Renal cortical epithelial cell (primary cell): ENCODE measurements at places on chromosomes 6 and 20. TPM values are rescaled to one million over a fixed set of nuclear protein-coding genes. Genes with fewer than 3 reads are reported as not detected.

ZNF335 gene
- 11.1 and 16.1 TPM in 2 replicates for total RNA-seq

LZTS3 gene
- total RNA-seq, result 21.7 and 23.5 TPM in 2 replicates

MLIP gene
- 0.15 TPM in 1 of 2 replicates, not detected in the other for total RNA-seq

GRCh38 chr20:9306521-9306920, 207.9 kb upstream of the LAMP5 start:
- peak; percentile 56 for DNase-seq

SLC52A3 gene
- total RNA-seq, result 1.6 and 1.9 TPM in 2 replicates

DNA sequence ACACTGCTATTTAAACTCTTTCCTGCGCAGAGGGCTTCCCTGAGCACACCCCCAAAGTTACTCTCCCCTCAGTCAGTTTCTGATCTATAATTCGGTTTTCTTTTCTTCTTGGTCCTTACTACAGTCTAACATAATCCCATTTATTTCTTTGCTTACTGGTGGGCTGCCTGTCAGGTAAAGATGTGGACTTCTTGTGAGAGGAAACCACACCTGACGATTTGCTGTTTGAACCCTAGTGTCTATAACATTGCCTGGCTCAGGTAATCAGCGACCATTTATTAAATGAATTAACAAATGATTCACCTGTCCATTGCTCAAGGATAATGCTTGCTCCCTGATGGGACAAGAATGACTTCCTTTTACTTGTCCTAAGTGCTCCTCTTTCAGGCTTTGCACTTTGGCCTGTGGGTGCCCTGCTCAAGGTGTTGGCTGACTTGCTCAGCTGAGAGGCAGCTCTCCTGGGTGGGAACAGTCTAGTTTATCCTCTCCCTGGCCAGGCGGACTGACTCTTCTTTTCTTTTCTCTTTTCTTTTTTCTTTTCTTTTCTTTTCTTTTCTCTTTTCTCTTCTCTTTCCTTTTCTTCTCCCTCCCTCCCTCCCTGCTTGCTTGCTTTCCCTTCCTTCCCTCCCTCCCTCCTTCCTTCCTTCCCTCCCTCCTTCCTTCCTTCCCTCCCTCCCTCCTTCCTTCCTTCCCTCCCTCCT, 233.1 kb downstream of the BCAS1 start:
- no peak for DNase-seq

DNA sequence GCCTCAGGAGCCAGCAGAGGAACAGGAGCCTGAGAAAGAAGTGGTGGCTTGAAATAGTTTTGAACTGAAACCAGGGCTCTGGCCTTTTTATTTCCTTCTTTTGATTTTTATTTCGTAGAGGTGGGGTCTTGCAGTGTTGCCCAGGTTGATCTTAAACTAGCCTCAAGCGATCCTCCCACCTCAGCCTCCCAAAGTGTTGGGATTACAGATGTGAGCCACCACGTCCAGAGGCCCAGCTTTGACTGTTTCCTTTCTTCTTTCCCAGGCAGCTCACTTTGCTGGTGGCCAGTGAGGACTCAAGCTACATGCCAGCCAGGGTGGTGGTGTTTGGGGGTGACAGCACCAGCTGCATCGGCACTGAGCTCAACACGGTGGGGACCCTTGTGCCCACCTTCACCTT, 20.5 kb downstream of the CUL9 start:
- no peak for DNase-seq

FRK gene
- total RNA-seq, result 21.7 and 44.4 TPM in 2 replicates

DNA sequence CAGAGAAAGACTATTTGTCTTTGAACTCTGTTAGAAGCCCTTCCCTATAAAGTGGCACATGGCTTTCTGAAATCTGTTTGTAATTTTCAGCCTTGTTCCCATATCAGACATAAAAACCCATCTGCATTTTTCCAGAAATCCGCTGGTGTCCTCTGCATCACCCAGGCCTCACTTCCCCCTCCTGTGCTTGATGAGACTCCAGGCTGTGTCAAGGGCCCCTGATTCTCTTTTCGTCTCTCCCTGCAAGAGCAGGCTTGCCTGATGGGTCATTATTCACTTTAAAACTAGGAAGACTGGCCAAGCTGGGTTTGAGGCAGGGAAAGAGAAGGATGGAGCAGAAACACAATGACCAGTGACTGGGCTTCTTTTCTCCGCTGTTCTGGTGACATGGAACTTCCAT, 10.6 kb upstream of the PROKR2 start:
- DNase-seq, result no peak

DNA sequence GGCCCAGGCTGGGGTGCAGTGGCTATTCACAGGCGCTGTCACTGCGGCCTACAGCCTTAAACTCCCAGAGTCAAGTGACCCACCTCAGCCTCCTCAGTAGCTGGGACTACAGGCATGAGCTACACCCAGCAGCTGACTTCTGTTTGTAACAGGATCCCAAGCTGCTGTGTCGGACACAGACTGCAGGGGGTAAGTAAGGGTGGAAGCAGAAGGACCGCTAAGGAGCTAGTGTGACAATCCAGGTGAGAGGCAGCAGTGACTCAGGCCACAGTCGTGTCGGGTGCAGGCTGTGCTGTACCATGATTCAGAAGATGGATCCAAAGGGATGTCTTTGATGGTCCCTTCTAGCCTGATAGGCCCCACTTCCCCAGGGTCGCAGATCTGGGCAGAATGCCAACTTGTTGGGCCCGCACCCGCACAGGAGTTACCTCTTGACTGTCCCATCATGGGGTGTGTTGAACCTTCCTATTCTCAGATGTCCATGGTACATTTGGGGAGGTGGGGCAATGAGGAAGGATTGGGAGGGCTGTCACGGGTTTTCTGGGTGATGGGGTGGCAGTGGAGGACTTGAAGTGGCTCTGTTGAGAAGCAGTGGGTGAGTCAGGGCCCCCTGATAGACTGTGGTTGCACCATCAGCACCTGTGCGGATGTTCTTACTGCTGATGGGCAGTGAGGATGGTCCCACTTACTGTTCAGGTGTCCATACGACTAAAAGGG, 25.3 kb downstream of the AAR2 start:
- no peak for DNase-seq

GRCh38 chr20:23607497-23608245, 2.0 kb upstream of the CST9 start:
- no peak for DNase-seq

- DNase-seq, result no peak
Measured at GRCh38 chr20:43728686-43729255, 2.0 kb upstream of the GTSF1L start.

DNA sequence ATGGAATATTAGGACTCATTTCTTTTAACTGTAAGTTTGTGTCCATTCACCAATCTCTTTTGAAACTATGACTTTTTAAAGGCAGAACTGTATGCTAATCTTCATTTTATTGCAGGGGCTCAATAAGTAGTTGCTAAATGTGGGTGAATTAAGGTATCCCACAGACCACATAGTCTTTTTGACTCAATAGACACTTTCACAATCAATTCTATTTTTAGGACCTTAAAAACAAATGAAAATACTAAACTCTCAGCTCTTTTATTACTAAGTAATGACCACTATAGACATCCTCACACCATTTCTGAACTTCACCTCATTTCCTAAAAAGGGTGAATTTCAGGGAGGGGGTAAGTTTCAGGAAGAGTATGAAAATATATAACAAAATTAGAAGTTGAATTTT, 106.8 kb upstream of the BEND6 start:
- no peak for DNase-seq

- DNase-seq, result no peak
Measured at GRCh38 chr20:38805502-38805957, at the start of gene PPP1R16B. Gene PPP1R16B (plus strand): TSS chr20:38805697. CDS start chr20:38835926, 30,229 bp downstream.

DNA sequence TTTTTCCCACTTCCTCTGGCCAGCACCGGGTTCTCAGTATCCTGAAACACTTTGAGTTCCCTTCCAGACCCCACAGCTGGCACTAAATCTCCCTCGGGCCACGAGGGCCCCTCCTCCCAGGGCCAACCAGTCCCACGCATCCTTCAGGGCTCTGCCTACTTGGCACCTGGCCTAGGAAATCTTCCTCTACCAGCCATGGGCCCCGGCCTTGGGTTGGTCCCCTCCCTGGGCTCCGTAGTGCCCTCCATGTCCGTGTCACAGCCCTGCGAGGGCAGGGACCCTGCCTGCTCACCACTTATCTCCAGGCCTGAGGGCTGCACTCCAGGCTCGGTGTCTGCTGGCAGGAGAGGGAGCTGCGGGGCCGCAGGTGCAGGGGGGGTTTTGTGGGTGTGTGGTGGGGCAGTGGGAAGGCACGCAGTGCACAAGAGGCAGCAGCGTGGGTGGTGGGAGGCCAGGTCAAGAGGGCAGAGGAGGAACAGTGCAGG, 48.8 kb upstream of the CDH22 start:
- no peak for DNase-seq

NKAIN2 gene
- not detected in 2 replicates for total RNA-seq

- peak; percentile 90 for DNase-seq
Measured at GRCh38 chr6:63537201-63537958, 34.9 kb upstream of the LOC128125822 start.

GRCh38 chr6:56695702-56696101, 53.0 kb upstream of the DST start:
- no peak for DNase-seq

ZFP57 gene
- 0.10 and 0.69 TPM in 2 replicates for total RNA-seq

SYTL3 gene
- 10.3 and 19.3 TPM in 2 replicates for total RNA-seq

OR2J2 gene
- not detected in 2 replicates for total RNA-seq

GRCh38 chr20:8934362-8934761, 134.5 kb upstream of the PLCB4 start:
- DNase-seq, result no peak

- DNase-seq, result peak; percentile 92
Measured at GRCh38 chr20:23161968-23162696, 76.0 kb upstream of the CD93 start.

GNAS-AS1 gene
- under 0.01 and 0.65 TPM in 2 replicates for total RNA-seq

GRCh38 chr6:45633272-45633908, 255.7 kb upstream of the SUPT3H start:
- DNase-seq, result no peak

GRCh38 chr20:54019127-54019526, 51.3 kb downstream of the BCAS1 start:
- no peak for DNase-seq

- no peak for DNase-seq
Measured at GRCh38 chr6:87738000-87738399, 36.0 kb upstream of the AKIRIN2 start.

NFKBIE gene
- 17.6 and 28.1 TPM in 2 replicates for total RNA-seq

- no peak for DNase-seq
Measured at GRCh38 chr6:20712011-20712410, 177.8 kb downstream of the CDKAL1 start.

DNA sequence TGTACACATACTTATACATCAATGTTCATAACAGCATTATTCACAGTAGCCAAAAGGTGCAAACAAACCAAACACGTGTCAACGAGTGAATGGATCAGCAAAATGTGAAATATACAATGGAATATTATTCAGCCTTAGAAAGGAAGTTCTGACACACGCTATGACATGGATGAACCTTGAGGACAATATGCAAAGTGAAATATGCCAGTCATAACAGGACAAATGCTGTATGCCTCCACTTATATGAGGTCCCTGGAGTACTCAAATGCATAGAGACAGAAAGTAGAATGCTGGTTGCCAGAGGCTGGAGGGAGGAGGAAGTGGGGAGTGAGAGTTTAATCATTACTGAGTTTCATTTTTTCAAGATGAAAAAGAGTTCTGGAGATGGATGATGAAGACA, 37.8 kb upstream of the IGF2R start:
- no peak for DNase-seq

- DNase-seq, result no peak
Measured at GRCh38 chr20:32365564-32365963, 7.4 kb downstream of the ASXL1 start.

UBD gene
- 3.8 and 39.4 TPM in 2 replicates for total RNA-seq

- peak; percentile 65 for DNase-seq
Measured at GRCh38 chr6:161100072-161100471, 108.5 kb downstream of the MAP3K4 start.

DNA sequence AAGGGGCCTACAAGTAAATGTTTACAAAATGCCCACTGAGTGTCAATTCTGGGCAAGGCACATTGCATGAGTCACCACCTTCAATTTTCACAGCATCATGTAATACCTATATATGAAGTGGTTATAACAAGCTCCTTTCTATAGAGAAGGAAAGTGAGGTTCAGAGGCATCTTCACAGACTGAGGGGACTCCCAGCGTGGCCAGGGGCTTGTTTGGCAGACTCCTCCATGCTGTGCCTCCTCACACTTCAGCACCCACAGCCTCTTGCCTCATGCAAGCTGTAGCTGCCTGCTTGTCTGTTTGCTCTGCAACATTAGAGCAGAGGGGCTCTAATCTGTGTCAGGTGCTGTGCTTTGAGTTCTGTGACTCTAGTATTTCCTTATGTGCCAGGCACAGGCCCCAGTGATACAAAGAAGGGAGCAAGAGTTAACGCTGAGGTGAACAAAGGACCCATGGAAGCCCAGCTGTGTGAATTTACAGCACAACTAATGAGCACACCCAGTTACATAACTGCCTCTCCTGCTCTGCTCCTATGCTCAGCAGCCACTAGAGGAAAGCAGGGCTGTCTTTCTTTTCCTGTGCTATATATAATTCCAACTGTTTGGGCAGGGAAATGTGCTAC, 72.3 kb downstream of the ZHX3 start:
- peak; percentile 52 for DNase-seq

DNA sequence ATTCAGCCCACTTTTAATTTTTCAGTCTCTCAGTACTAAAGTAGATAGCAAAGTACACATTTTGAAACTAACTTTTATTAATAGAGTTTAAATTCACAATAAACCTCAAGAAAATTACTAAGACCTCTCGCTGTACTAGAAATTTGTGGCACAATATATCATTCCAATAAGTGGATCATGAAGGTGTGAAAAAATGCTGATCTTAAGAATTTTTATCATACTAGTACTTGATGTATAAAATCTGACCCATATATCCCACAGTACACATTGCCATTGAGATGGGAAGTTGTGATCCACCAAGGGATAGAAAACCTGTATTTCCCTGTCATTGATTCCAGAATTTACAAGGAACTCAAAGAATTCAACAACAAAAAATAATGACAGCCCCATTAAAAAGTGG, 85.7 kb downstream of the DCDC2 start:
- DNase-seq, result no peak

BIRC7 gene
- 0.15 TPM in 1 of 2 replicates, not detected in the other for total RNA-seq
